ENCODE measurements at places on chromosomes 7 and 10.

GRCh38 chr10:97805096-97805884 lies 33.5 kb upstream of the SFRP5 start:
- no peak for DNase-seq

- peak; percentile 96 for DNase-seq
These were observed 1.9 kb downstream of the DHX32 start for GRCh38 chr10:125878957-125879835.

DNA sequence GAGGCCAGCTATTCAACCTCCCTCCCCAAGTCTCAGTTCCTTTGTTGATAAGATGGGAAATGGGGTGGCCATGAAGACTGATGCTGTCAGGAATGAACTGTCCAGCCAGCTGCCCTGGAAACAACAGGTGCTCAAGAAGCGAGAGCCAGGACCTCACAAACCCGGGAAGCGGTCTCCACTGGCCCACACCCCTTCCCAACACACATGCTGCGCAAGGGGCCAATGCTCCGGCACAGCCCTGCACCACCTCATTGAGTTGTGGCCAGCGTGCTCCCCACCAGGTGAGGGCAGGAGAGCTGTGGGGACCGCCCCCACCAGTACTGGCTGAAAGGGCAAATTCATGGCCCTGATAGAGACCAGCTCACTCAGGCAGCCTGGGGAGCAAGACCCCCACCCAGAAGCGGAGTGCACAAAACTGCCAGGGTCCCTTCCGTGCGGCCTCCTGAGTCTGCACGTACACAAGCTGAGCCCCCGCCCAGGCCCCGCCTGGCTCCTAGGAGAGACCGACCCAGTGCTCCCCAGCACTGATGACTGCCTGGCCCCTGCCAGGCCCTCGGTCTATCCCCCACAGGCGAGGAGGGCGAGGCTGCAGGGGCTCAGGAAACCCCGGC lies 216.6 kb downstream of the MAD1L1 start:
- no peak for DNase-seq

GRCh38 chr10:62083412-62084267 lies 182.1 kb downstream of the ARID5B start:
- peak; percentile 79 for DNase-seq

DNA sequence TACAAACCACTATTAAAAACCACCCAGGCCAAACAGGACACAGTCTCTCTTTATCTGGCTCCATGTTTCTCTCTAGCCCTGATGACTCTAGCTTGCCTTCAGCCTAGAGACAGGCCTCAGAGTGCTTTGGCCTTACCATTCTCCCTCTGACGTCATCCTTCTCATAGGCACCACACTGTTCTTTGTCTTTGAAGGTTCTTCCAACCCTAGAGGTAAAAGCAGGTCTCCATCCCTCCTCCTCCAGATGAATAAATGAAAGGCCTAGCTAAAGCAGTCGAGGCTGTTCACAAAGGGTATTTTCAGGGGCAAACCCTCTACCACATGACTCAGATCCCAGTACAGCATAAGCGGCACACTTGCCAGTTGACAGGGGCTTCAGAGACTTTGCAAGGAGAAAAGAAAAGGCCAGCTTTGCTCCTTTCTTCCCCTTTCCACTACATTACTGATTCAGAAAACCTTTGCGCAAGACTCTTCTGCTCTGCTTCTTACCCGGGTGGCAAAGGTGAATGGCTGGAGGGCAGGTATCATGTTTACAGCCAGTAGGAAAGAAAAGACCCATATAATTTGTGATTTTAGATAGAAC lies 14.8 kb downstream of the NFE2L3 start:
- DNase-seq, result no peak

GRCh38 chr10:6929148-6929830 lies 349.2 kb upstream of the PRKCQ start:
- no peak for DNase-seq

All from mesenchymal stem cell (in vitro differentiated cells and primary cell).